ENCODE measurements at places on chromosomes 7 and 10.
A peak's percentile ranks its signal among the peaks of the same experiment; 100 is the strongest.

DNA sequence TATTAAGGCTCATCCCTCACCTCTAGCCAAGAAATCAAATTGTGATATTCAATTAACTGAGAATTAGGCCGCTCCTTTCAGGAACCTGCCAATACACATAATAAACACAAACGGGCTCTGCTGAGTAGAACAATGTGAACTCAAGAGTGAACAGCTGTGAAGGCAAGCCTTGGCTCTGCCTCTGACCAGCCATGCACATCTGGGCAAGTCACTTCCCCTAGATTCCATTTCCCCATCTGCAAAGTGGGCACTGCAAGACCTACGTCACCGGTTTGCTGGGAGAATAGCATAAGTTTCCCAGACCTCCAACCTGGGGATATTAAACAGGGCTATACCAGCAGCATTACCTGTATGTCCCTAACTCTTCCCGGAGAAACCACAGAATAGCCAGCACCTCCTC, 355.2 kb downstream of the TNS3 start:
- DNase-seq, result no peak

DNA sequence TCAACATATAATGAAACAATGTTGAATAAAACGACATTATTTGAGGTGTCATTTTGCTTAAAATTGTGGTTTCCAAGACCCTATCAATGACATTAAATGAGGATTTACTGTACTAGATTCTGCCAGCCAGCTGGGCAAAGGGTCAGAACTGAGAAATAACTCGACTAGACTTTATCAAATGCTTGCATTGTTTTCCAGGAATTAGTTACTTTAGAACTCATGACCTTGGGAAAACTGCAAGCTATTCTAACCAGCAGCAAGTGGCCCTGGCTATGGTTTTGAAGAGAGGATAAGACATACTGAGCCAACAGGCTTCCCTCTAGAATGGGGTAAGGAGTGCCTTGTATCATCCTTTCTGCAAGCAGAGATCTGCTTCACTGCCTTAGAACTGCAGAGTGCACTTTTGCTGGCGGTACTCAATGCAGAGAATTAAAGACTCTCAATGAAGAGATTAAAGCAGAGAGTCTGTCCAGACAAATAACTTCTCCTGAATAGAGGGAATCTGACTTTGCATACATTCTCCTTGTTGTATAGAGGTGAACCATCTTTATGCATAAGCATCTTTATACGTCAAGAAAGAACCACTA, 281.5 kb downstream of the ARL4A start:
- no peak for DNase-seq

GRCh38 chr10:95354110-95354509, 63.3 kb upstream of the PDLIM1 start:
- no peak for DNase-seq

DNA sequence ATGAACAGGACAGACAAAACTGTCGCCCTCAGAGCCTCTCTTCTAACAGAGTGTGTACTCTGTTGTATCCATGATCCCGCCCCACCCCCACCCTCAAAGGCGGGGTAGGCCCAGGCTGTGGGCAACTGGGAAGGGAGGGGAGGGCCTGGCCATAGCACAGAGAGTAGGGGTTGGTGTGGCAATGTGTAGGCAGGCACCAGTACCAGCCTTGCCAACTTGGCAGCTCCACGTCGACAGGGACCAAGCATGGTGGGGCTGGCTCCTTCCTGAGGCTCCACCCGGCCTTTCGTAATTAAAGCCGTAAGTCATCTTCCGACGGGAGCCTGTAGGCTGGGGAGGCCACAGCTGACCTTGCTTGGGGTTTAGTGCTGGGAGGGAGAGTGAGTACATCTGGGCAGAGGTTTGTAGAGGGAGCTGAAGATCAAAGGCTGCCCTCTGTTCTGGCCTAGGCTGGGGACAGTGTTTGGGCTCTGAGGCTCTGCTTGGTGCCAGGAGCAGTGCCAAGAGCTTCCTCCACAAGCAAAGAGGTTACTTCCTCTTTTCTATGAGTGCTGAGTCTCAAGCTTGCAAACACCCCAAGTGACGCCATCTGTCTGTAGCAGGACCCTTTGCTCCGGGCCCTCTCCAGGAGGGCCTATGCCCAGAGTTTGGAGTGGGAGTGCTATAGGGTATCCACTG, 121.6 kb downstream of the C10orf105 start:
- DNase-seq, result no peak

DNA sequence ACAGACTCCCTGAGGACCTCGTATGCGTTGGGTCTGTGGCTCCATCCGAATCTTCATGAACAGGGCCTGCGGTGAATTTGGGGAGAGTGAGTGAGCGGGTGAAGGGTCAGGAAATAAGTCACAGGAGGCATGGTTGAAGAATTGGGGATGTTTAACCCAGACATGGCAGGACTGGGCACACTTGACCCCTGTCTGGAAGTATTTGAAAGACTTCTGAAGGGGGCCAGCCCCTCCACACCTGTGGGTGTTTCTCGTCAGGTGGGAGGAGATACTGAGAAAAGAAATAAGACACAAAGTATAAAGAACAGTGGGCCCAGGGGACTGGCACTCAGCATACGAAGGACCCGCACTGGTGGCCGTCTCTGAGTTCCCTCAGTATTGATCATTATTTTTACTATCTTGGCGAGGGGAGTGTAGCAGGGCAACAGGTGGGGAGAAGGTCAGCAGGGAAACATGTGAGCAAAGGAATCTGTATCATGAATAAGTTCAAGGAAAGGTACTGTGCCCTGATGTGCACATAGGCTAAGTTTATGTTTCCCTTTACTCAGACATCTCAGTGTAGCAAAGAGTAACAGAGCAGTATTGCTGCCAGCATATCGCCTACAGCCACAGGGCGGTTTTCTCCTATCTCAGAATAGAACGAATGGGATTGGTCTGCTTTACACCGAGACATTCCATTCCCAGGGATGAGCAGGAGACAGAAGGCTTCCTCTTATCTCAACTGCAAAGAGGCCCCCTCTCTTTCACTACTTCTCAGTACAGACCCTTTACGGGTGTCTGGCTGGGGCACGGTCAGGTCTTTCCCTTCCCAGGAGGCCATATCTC, 38.2 kb upstream of the PFKFB3 start:
- DNase-seq, result no peak

GRCh38 chr10:122287570-122287969, 16.5 kb downstream of the BTBD16 start:
- DNase-seq, result no peak

- no peak for DNase-seq
Observed at GRCh38 chr10:15427843-15428414, 56.8 kb upstream of the FAM171A1 start.

GRCh38 chr7:20441346-20441745, 110.6 kb downstream of the ITGB8 start:
- DNase-seq, result no peak

DNA sequence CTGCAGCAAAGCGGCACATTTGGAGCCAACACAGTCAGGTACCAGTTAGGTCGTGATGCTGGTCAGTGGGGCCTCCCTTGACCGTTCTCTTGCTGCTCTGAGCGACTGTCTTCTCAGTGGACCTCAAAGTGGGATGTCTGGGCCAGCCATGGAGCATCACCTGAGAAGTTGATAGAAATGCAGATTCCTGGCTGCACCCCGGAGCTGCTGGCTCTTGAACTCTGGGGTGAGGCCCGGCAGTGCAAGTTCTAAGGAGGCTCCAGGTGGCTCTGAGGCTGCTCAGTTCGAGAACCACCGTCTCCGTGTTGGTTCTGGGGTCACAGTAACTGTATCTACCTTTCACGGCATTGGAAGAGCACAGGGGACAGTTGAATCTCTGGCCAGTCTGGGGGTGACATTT, 147.5 kb downstream of the WDR37 start:
- no peak for DNase-seq

GRCh38 chr7:99141841-99142726, 1.8 kb downstream of the SMURF1 start:
- DNase-seq, result peak; percentile 44
